ENCODE measurements at places on chromosomes 1 and 21. TPM values are rescaled to one million over a fixed set of nuclear protein-coding genes. Genes with fewer than 3 reads are reported as not detected.

Gene IGSF21
- total RNA-seq: not detected

Gene ATXN7L2
- total RNA-seq: 2.2 TPM

Gene TSSK3
- total RNA-seq: not detected

Gene C1QA
- total RNA-seq: 15.8 TPM

Gene SERTAD4
- total RNA-seq: 7.0 TPM

Gene C8B
- total RNA-seq: not detected

Gene GJA9
- not detected for total RNA-seq

DNA sequence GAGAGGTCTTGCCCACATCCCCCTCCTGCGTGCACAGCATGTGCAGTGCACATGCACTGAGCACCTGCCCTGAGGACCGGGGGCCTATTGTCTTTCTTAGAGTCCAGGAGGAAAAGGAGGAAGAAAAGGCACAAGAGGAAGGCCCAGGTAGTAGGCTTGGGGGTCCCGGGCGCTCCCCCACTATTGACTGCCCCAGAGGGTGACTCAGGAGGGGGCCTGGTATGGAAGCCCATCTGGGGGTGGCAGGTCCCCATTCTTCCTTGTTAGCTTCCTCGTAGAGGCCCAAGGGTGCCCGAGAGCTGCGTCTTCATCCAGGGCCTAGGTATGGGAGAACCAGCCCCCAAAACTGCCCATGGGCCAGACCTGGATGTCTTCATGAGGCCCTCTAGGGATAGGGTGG, 4.1 kb upstream of the SMYD3 start:
- no peak for DNase-seq

DNA sequence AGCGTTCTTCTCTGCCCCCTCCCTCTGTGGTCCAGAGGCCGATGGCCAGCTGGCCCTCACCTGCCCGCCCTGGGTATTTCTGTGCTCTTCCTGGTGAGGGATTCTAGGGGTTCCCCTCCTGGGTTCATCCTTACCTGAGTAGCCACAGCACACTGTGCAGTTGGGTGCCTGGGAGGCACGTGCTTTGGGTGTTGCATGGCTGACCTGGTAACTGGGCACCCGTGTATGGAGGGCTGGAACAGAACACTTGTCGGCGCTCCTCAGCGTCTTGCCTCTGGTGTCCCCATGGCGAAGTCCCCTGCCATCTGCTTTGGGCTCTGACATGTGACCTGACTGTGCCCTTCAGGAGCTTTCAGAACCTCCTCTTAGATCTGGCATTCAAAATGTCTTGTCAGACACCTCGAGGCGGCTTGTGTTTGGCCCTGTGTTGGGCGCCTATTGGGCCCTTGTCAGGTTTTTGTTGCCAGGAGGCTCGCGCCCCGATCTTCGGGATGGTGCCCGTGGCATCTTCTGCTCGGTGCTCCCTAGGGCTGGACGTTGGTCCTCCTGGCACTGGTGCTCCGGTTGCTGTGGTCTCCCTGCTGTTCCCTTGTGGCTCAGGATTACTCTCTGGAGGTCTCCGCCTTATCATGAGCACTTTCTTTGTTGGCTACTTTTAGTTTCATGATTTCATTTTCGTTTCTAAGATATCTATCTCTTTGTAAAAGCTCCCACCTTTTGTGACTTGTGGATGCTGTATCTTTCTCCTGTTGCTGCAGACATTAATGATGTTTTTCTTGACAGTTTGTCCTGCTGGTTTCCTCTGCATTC, 28.5 kb downstream of the SKI start:
- DNase-seq: no peak

DNA sequence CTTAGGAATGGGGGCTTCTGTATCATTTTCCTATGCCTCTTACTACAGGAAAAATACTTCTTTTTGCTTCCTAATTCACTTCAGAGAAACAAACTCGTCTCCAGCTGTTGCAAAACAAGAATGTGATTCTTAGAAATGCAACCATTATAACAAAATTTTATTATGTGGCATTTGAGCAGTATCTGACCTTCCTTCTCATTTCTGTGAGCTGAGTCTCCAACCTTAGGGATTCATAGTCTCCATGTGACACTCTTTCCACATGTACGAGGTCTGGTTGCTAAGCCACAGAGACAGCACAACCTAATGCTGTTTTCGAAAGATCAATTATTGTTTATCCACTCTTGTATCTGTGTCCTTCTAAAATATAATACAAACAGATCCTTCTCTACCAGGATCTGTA, 75.3 kb upstream of the RGS4 start:
- no peak for DNase-seq

DNA sequence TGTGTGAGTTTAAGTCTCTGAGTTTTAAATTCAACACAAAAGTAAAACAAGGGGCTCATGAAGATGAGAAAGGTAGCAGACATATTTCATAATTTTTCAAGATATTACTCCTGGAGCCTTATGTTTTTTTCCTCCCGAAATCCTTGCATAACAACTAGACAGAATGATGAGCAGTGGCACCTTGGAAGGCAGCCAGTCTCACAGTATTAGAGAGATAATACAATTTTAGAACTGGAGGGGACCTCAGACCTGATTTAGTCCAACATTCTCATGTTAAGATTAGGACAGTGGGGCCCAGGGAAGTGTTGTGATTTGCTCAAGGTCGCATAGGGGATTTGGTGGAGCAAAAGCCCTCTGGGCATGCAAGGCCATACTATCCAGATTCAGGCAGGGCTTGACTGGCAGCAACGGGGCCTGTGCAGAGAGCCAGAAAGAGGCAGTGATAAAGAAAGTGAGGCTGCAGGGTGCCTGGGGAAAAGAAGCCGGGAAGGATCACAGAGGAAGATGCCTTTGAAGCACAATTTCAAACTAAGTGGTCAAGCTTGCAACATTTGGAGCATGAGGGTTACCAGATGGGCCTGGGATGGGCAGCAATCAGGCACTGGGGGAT, 31.4 kb upstream of the BCL9 start:
- DNase-seq: no peak

DNA sequence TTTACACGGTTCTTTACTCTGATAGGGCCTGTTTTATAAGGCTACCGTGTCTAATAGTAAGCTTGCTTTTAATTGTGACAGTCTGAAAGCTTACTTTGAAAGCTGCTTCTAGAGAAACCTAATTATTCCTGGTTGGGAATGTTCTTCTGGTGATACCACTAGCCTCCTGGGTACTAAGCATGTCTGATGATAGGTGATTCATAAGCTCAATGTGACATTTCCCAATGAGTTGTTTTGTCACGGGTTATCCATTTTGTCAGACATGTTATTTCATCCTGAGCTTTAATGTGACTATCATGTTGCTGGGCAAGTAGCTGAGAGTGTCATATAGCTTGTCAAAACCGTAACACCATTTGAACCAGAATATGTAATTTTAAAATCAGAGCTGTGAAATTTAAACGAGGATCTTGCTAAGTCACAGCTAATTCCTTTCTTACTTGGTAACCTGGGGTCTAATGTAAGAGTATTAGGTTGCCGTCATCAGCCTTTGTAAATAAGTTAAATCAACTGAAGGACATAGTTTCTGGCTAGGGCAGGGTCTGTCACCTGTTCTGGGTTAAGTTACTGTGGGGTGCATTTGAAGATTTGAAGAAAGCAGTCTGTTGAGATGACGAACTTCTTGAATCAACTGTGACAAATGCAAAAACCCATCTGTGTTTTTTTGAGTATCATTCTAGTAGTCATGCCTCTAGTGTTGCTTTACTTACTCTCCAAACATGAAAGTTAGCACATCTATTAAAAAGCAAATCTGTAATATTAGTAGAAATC, 529.2 kb downstream of the USP25 start:
- peak; percentile 62 for DNase-seq

DNA sequence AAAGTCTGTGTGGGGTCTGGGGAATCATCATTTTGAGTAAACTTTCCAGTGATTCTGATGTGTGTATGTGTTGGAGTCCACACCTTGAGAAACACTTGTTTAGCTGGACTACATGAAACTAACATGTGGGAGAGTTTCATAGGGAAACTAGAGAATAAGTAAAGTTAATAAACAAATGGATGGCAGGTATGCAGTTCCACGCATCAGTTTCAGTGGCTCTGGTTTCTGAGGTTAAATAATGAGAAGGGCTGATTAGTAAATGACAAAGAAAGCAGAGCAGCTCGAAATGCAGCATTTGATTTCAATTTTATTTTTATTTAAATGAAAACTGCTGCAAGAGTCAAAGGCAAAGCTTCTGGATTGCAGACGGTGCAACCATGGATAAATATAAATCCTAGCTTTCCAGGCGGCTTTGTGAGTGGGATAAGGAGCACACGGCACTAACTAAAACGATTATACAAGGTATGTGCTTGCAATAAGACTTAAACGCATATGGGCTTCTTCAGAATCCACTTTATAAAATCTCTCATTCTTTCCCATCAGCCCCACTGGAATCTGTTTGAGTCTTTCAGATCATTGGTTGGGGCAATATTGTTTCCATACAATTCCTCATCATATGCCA, 310.7 kb downstream of the PLPP3 start:
- DNase-seq: no peak

- no peak for DNase-seq
Observed at GRCh38 chr1:162663589-162664106, 31.4 kb downstream of the DDR2 start.

DNA sequence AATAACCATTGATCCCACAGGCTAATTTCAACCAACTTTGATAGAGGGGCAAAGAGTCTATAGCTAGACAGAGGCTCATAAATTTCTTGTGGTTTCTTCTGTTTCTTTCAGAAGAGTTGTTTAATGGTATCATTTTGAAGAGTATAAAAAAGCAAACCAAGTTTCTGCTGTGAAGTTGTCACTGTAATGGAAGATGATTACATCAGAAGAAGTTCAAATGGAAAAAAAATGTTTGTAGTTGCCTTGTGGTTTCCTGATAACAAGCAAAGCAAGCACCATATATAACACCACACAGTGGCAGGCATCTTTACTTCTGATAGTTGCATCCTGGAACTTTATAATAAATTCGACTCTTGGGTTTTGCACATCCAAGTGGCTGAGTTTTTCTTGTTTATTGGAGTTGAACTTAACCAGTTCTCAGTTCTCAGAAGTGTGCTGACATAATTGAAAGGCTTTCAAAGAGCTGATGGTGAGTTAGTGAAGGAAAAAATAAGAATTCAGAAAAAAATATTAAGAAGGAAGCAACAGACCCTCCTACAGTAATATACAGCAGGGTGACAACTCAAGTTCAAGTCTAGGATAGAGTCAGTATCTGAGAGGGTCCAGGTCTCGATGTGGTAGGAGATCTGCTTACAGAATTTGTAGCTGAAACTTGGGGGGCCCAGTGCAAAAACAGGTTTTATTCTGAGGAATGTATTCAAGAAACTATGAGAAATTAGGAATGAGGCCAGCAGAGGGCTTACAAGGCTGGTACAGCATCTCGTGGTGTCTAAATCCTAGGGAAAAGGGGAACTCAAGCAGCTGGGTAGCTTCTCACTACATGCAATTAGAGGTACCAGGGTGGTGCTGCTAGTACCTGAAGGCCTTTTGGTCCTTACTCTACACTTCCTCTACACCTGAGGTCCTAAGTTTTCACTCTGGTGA, 123.5 kb downstream of the CRB1 start:
- DNase-seq: no peak

GRCh38 chr1:59560807-59561450, 253.8 kb upstream of the HOOK1 start:
- DNase-seq: no peak

- no peak for DNase-seq
Observed at GRCh38 chr1:186915555-186915954, 86.8 kb downstream of the PLA2G4A start.

GRCh38 chr1:244239261-244239770, 188.2 kb downstream of the ZBTB18 start:
- no peak for DNase-seq

GRCh38 chr1:245113649-245114048, 41.1 kb upstream of the KIF26B start:
- no peak for DNase-seq

DNA sequence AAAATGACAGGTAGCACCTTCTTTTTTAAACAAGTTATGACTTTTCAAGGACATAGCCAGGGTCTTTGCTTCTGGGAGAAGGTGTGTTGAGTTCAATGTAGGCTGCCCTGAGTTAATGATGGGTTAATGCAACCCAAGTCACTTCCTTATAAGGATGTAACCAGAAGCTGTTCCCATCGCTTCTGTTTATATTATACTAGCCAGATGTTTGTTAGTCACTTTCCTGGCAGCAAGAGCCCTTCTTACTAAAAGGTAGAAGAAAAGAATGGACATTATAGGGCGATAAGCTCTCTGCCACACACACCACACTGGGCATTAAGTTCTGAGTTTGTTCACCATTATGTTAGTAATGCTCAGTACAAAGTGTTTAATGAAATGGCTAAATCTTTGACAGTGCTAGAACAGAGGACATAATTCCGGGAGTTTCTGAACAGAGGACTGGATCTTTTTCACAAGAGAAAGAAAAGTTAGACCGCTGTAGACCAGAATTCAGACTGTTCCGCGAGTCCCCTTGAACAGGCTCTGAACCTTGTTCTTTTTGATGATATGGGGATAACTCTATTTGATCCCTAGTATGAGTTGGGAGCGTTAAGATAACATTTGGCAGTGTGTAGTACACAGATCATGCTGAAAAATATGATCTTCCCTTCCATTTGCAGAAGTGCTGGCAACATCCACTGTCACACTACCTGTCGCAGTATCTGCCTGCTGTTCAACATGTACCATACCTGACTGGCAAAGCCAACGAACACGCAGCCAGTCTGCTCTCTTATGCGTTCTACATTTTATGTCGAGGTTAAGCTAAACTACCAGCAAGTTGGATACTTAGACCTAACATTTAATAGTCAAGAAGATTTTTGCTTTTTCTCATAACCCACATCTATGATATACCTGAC, 41.0 kb downstream of the DEGS1 start:
- DNase-seq: peak; percentile 51

GRCh38 chr1:93685918-93686317, 4.3 kb upstream of the BCAR3 start:
- no peak for DNase-seq

DNA sequence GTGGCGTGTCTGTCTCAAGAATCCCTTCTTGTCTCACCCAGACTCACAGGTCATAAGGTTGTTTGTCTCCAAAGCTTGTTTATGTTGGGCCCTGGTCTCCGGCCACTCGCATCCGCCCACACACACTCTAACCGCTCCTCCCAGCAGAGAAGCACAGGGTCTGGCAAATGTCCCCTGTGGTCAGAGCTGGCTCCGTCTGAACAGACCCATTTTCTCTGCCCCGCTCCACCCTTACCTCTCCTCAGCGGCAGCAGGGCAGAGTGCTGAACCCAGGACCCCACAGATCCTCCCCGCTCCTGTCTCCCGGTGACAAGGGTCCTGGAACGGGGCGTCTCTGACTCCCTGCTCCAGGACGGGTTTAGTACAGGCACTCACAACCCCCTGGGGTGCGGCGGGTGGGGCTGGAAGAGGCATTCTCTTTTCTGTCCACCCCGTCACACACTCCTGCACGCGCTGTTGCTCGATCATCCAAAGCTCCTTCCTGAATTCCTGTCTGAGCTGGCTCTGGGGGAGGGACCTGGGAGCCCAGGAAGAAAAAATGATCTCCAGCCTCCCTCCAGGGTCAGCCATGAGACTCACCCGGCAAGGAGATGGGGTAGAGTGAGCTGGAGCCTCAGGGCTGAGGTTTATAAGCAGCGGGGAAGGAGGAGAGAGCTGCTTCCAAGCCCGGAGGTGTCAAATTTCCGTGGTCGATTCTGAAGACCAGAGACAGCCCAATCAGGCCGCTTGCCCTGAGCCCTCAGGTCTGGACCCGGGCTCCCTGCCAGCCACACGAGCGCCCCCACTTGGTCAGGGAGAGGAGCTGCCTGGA, at the start of gene S100A13:
TSS of gene S100A13 (minus strand) at position 602 of the 811 bp plus-strand sequence. CDS start 1,033 bp downstream, outside the sequence.
- peak; percentile 93 for DNase-seq

GRCh38 chr21:20353351-20353750, 644.9 kb upstream of the NCAM2 start:
- DNase-seq: no peak

GRCh38 chr1:223444411-223444810, 51.2 kb downstream of the CCDC185 start:
- no peak for DNase-seq

GRCh38 chr21:28018213-28018612, 974.5 kb downstream of the LTN1 start:
- no peak for DNase-seq

Measured in tongue (tissue), 3 donors.